ENCODE measurements at places on chromosomes 2 and 18.

- DNase-seq, result no peak
Measured at GRCh38 chr2:73979686-73980085, 5.0 kb upstream of the TET3 start.

DNA sequence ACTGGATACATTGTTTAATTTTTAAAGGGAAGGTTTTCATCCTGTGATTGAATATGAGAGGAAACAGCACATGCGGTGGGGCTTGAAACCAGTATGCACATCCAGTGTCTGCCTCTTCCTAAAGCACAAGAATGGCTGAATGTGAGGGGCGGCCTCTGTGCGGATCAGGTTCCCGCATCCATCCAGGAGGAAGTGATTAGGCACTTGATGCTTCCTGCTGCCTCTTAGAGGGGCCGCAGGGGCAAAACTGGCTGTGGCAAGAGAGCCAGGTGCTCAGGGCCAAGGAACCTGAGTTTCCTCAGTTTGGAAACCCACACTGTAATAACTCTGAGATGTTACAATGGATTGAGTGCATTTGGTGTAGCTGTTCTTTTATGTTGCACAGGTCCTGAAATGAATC, 48.8 kb downstream of the THNSL2 start:
- no peak for DNase-seq

DNA sequence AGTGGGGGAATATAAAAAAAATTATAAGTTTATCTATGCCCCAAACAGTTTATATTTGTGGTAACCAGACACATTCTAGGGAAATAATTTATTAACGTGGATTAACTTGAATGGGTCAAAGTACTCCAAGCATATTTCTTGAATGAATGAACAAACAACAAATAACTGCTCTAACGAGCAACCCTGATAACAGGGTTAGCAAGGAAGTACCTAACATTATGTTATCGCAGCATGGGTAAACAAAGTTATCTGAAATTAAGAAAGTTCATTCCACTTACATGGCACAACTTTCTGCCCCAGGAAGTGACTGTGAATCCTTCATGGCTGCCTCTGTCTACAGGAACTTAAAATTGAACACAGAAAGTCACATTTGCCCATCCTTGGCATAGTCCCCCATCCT, 812.9 kb upstream of the ACVR2A start:
- DNase-seq, result no peak

- DNase-seq, result no peak
Measured at GRCh38 chr2:101956465-101957438, 35.0 kb upstream of the IL1R2 start.

DNA sequence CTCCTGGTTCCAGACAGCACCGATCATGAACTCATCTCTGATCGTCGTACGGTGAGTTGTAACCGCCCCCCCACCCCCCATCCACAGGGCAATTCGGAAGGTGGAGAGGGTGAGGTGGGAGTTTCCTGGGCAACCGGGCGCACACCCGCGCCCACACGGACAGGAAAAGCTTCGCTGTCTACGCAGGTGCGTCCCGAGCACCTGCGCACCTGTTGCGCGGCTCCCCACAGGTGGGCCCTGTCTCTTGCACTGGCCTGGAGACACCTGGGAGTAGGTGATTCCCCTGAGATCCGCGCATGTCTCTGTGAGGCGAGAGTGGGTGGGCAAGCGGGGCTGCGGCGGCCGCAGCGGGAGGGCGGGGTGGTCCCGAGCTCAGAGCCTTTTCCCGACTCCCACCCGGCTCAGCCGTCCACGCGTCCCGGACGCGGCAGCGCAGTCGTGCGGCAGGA, 459 bp upstream of the ATP6V1C2 start:
- no peak for DNase-seq

DNA sequence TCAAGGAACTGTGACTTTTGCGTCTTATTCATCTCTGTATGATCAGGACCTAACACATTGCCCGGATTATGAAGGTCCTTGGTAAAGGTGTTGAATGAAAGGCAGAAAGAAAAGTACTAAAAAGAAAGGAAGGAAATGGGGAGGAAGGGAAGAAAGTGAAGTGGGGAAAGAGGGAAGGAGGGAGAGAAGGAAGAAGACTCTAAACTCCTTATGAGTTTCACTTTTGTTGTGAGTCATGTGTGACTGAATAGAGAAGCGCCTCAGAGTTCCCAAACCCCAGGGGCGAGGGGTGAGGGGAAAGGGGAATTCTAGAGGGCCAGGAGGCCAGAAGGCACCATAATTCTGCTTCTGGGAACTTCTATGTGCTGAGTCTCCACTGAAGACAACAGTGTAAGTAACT, 30.9 kb upstream of the OSBPL6 start:
- DNase-seq, result no peak

GRCh38 chr2:238720232-238720672, 127.6 kb upstream of the TWIST2 start:
- DNase-seq, result peak; percentile 25

DNA sequence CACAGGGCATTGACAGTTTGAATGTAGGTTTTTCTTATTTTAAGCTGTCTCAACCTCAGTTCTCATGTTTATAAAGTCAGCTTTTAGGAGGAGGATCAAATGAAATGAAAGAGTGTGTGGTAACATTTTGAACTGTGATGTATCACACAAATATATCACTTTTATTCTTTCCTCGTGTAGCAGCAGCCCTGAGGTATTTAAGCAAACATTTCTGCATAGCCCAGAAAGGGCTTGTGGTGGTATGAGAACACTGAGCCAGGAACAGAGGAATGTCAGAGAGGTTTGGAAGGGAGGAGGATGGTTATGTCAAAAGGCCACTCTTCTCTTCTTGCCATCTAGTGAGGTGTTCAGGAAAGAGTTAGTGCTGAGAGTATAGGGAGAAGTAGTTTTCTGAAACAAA, 150.2 kb downstream of the PARD3B start:
- DNase-seq, result no peak

DNA sequence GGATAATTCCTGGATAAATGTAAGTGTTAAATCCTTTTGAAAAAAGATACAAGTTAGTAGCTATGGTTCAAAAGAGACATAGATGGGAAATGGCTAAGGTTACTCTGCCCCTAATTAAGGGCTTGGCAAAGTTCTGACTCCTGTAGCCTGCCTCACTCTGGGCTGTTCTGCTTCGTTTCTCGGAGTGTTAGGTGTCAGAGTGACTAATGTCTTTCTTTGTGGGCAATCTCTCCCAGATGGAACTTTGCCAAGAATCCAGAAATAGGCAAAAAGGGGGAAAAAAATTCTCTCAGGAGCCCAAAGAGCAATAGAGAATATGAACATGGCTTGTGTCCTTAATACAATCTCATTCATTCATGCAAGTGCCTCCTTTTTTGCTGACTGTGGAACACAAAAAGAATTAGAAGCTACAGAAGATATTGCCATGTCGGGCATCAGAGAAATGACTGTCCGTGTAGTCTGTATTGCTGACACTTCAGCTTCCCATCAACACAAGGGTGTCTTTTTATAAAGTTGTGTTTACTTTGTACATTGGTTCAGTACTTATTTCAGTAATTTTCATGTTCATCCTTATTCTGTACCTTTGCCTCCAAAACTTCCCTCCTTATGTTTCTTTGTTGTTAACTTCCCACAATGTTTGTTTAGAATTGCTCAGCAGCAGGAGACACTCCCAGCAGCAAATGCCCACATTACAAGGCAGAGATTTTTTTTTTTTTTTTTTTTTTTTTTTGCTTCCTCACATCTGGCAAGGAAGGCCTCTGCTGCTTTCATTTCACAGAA, 134.0 kb downstream of the FTCDNL1 start:
- no peak for DNase-seq

DNA sequence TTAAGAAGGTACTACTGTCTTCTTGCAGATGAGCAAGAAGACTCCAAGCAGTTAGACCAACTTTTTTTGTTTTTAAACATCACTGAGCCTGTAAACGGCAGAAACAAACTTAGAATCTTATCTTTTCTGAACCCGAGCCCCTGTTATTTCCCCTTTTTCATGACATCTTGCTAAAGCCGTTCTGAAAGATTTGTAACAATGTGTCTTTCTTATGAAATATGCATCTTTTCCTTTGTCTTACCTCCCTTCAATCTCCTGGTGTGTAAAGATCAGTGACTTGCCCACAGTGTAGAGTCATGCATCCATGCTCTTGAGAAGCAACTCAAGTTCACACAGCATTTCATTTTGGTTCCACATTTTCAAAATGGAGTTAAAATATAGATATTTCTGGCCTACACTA, 288.8 kb upstream of the CELF4 start:
- DNase-seq, result no peak

- DNase-seq, result no peak
Measured at GRCh38 chr18:55097456-55098170, 138.4 kb upstream of the CCDC68 start.

- no peak for DNase-seq
Measured at GRCh38 chr18:13570856-13571495, 155.4 kb downstream of the FAM210A start.

GRCh38 chr2:198587741-198588140, 783.3 kb downstream of the PLCL1 start:
- DNase-seq, result no peak

DNA sequence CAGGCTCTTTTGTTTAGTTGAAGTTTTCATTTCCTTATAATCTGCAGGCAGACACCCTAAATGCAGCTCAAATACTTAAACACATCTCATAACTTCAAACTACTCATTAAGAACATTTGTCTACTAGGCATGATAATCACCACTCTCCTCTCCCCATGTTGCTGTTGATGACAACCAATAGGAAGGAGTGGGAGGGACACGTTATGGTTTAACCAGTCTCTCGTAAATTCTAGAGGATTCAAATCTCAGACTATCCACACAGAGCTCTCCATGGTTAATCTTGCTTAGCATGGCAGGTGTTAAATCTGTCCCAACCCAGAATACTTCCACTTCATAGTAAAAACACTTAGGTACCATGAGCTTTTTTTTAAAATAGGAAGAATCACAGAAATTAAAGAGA, 127.4 kb upstream of the AQP4 start:
- DNase-seq, result no peak

DNA sequence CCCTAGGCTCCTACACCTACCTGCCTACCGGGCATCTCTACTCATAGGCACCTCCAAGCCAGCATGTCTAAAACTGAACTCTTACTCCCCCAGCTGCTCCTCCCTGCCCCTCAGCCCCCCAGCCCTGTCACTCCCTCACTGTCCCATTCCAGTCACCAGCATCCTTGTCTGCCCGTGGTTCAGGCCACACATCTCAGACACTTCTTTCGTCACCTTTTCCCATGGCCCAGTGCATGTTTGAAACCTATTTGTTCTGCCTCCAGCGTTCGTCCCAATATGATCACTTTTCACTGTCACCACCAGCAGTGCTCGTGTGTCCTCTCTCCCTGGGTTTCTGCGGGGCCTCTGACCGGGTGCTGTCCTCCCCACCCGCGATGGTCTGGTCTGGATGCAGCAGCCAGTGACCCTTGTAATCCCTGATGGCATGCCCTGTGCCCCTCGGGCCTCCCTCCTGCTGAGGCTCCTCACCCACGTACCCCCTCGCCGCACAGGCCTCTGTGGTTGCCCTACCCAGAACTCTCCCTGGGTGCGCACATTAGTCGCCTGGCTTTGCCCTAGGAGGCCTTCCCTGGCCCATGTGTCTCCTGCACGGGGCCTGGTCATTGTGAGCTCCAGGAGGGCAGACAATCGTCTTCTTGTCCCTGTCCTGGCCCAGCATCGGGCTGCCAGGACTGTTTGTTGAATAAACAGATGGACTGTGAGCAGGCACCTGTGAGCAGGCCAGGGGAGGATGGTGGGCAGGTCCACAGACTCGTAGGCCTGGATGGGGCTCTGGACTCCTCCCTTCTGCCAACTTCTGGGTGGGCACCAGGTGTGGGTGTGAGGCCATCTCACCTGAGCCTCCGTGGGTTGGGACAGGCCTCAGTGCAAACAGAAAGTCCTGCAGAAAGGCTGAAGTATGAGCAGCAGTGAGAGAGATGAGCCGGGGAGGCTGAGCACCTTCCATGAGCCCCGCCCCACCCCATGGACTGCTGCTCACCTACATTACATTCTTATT, 15.5 kb downstream of the LDLRAD4 start:
- DNase-seq, result no peak
